Dorsolateral prefrontal cortex (tissue), 122 donors: ENCODE measurements at places on chromosomes 1 and 21.

DNA sequence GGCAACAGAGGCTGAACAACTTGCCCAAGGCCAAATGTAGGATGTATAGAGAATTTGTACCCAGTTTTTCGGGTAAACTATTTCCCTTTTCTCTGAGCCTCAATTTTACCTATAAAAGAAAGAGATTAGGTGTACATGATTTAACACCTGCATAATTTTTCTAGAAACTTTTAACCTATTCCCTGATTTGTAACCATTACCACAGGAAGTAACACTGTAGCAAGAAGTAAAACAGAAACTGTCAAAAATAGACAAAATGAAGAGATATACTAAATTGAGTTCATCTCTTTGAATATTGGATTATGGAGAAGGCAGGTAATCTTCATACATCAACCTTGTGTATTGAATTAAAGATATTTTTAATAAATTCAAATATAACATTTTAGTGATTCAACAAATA, 136.2 kb downstream of the ZC3H11B start:
- no peak for DNase-seq

- DNase-seq: no peak
These were observed 155.4 kb downstream of the PGBD5 start for GRCh38 chr1:230270559-230271281.

- DNase-seq: no peak
These were observed 82.7 kb downstream of the CDC7 start for GRCh38 chr1:91583326-91583755.

DNA sequence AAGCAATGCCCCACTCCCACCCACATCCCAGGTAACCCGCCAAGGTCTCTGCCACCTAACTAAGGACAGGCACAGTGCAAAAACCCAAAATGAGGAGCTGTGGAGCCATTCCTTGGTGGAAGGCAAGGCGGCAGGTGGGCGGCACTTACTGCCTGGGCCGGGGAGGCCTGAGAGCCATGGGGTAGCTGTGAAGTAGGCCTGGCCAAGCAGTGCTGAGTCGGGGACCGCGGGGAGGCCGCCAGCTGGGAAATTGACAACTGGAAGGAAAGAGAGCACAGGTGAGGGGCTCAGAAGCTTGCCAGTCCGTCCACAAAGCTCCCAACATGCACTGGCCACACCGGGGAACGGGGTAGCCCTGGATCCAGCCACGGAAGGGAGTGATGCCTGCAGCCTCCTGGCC, 85.3 kb downstream of the NPHP4 start:
- no peak for DNase-seq

GRCh38 chr1:110281363-110282290, 57.5 kb upstream of the RBM15 start:
- no peak for DNase-seq

DNA sequence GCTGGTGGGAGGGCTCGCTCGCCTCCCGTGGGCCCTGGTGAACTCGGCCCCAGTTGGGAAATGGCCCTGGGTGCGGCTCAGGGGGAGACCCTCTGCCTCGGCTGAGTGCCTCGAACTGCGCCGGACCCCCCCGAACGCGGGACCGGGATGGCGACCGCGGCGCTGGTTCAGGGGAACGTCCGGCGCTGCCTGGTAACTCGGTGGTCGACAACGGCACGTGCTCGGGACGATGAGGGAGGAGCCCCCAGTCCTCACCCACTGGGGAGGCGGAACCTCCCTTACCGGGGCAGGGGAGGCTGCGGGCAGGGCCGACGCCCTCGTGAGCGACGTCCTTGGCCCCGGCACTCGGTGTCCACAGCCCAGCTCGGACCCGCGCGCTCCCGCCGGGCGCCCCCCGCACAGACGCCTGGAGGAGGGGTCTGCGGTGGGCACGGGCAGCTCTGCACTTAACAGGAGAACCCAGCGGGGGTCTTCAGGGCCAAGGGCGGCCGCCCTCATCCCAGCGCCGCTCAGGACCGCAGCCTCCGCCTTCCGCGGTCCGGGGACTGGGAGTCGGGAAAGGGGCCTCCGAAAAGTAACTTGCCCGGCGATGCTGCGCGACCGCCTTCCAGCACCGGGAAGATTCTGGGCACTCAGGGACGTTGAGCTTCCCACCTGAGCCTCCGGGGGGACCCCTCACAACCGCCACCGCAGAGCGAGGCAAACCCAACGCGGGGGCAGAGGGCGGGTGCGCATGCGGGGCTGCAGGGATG, 1.7 kb downstream of the HES4 start:
- DNase-seq: no peak

- no peak for DNase-seq
These were observed 35.0 kb downstream of the HSD3B2 start for GRCh38 chr1:119449971-119450370.

GRCh38 chr1:151822404-151822803, 9.2 kb downstream of the RORC start:
- DNase-seq: no peak

DNA sequence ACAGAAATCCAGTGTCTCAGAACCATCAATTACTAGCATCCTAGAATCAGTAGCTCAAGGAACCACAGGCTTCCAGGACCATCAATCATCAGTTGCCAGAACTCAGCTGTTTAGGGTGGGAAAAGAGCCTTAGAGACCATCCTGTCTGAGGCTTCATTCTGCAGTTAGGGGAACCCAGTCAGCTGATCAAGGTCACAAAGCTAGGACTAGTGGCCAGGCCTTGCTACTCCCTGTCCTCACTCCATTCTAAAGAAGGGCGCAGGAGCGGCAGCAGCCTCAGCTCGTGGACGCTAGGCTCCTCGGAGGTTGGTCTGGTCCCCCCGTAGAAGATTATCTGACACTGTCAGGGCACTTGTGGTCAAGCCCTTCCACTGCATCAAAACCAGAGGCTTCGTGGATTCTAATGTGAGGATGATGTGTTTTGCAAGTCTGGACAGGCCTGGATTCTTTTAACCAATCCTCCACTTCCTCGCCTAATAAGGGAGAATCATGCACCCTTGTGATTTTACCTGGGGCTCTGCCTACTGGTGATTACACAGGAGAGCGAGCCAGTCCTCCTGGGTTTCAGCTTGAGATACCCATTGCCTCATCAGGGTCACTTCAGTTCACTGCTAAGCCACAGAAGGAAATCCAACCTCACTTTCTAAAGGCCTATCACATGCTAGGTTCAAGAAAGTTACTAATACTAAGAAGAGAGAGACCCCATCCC, 41.7 kb upstream of the IFFO2 start:
- DNase-seq: no peak

GRCh38 chr1:164223378-164223777, 335.6 kb upstream of the PBX1 start:
- no peak for DNase-seq

- no peak for DNase-seq
These were observed 17.0 kb downstream of the MARK1 start for GRCh38 chr1:220544901-220545303.

DNA sequence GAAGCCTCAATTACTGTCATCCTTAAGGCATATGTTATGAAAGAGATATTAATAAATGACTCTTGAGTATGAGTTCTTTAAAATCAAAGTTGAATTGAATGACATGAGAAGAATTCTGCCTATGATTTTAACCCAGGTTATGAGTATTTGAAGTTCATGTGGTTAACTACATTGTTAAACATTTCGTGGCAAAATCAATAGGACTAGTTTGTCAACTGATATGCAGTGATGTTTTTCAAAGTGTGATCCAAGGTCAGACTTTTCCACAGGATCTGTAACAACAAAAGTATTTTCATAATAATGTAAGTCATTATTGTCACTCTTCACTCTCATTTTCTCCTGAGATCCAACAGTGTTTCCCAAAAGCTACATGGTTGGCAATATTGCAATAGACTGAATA, 189.5 kb downstream of the DENND1B start:
- no peak for DNase-seq

GRCh38 chr21:45290948-45291612, 3.4 kb upstream of the POFUT2 start:
- DNase-seq: no peak

GRCh38 chr1:190754666-190755065, 277.0 kb upstream of the BRINP3 start:
- no peak for DNase-seq

DNA sequence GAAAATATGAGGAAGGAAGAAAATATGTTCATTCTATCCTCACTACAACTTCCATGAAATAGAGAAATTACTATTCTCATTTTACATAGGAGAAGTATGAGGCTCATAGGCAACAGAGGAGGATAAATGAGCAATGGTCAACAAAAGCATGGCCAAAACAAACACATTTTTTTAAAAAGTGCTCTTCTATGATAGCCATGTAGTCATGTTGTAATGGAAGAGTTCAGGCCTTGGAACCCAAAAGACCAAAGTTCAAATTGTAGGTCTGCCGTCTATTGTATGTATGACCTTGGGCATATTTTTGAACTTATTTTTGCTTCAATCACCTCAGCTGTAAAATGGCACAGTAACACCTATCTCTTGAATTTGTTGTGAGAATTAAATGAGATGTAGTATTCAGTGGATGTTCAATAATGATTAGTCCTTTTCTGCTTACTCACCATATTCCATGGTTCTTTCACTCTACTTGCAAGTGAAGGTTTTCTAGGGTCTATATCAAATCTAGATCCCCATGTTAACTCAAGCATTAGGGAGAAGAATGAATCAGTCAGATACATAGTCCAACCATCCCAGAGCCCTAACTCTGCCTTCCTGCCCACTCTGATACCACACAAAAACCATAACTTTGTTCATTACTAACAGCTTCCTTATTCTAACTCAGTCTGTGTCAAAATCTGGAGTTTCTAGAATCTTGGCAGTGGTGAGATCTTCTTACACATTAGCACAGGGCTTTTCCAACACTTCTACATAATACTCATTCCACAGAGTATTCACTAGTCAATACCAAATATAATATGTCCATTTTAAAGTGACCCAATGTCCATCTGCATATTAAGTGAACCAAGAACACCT, 353.2 kb downstream of the PLPP3 start:
- DNase-seq: no peak

DNA sequence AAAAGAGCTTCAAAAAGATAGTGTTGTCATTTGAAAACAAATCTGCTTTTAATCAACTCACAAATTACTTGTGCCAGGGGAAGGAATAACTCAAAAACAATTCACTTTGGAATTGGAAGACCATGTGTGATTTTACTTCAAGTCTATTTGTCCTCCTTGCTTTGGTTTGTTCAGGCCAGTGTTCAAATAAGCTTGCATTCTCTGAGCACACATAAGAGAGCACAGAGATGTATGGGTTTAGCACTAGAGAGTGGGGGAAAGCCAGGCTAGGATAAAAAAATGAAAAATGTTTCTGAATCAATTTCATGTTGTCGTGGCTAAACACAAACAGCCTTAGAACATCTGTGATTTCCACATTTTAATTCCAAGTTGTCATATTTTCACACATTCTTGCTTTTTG, 325.7 kb upstream of the LYPLAL1 start:
- no peak for DNase-seq

- no peak for DNase-seq
These were observed 105.7 kb downstream of the PLPPR5 start for GRCh38 chr1:98898940-98899339.

DNA sequence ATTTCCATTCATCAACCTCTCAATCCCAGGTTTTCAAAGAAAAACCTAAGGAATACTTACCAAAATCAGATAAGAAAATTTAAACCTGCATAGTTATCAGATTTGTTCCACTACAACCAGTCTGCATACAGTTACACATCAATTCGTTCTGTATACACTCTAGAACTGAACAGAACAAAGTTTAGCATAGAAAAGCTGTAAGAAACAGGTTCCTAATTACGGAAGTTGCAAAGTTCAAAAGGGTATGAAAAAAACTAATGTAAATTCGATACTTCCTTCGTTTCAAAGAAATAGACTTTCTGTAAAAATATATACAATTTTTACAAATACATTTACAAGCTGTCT, 3.1 kb downstream of the MCL1 start:
- no peak for DNase-seq

- DNase-seq: no peak
These were observed 38.7 kb upstream of the TTC22 start for GRCh38 chr1:54839824-54840223.

- DNase-seq: no peak
These were observed 888.8 kb downstream of the TTLL7 start for GRCh38 chr1:83110156-83110555.

DNA sequence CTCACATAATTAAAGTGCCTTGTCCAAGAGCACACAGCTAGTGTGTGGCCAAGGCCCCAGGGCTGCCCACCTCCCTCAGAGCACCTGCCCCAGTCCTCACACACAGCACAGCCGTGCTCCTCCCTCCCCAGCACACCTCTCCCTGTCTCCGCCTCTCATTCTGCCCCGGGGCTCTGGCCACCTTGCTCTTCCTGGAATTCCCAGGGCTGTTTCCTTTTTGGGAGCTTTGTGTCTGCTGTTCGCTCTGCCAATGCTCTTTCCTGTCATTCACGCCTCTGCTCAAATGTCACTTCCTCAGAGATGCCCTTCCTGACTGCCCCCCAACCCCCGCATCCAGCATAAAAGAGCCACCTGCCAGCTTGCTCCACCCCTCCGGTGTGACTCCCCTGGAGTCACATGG, 13.3 kb downstream of the SLC6A17 start:
- DNase-seq: no peak

DNA sequence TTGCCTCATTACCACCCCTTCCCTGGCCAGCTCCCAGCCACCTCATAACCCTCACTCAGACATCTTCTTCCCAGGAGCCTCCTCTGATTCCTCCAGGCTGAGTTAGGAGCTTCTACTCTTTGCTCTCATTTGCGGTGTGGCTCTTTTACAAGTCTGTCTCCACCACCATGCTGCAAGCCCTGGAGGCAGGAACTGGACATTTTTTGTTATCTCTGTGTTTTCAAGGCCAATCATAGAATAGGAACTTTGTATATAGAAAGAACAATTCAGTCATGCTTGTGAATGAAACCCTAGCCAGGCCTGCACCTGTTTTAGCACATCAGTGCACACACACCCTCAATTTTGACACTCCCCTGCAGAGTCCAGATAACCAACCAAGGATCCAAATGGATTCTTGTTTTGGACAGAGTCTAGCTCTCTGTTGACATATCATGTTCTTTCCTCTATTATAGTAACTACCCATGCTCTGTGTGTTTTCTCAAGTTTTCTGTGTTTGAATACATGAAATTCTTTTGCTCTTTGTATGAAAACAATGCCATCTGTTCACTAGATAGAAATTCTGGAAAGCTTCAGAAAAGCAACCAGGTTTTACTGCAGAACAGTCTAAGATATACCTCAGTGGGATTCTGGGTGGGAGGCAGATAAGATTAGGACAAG, 60.9 kb upstream of the ZNF648 start:
- no peak for DNase-seq

- DNase-seq: no peak
These were observed 92.9 kb downstream of the PIGK start for GRCh38 chr1:77126307-77126706.

- no peak for DNase-seq
These were observed 853.4 kb downstream of the KCNT2 start for GRCh38 chr1:195754874-195755273.

- DNase-seq: peak; percentile 6
These were observed 15.9 kb upstream of the PADI1 start for GRCh38 chr1:17188889-17189631.

GRCh38 chr1:84078108-84078841, 65.8 kb upstream of the PRKACB start:
- DNase-seq: peak; percentile 35

DNA sequence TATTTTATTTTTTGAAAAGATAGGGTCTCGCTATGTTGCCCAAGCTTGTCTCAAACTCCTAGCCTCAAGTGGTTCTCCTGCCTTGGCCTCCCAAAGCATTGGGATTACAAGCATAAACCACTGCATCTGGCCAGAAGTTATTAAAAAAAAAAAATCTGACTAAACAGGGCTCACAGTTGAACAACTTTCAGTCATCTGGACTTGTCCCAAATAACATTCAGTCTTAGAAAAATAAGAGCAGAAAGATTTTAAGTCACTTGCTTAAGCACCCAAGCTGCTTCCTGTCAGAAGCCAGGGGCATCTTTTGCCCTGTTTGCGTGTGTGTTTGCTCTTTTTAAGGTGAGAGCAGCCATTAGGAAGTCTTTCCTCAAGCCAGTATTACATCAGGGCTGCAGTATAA, 286.8 kb downstream of the LMO4 start:
- DNase-seq: no peak
